NB4 (cell line): ENCODE measurements at places on chromosomes 12 and 14.

DNA sequence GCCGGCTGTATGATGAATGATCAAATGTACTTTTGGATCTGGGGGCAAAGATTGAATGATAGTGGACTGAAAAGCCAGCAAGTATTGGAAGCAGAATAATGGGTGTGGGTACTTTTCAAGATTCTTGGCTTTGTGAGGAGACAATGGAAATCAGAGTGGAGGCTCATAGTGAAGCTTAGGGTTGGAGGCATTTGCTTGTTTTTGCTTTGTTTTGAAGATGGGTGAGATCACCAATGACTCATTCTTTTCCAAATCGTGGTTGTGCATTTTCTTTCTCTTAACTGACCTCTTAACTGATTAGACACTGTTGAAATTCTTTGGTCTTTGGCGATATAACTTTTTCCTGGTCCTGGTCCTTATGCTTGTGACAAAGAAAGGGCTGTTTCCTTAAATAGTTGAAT, 54.4 kb downstream of the PELI2 start:
- DNase-seq = peak; percentile 2

DNA sequence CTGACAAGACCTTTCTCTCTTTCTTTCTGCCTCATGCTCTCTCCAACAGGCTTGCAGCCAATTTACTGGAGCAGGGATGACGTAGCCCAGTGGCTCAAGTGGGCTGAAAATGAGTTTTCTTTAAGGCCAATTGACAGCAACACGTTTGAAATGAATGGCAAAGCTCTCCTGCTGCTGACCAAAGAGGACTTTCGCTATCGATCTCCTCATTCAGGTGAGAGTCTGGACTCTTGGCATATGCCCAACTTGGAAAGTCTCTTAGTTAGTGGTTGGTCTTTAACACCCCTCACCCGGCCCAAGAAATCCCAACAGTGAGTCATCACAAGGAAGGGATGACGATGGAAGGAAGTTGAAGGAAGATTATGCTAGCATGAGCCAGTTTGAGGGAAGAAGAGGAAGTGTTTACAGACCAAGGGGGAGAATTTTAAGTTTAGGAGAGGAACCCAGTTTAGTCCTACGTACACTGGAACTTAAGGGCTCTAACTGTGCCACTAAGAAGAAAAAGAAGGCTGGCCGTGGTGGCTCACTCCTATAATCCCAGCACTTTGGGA, 189.7 kb downstream of the ETV6 start:
- DNase-seq = peak; percentile 47

DNA sequence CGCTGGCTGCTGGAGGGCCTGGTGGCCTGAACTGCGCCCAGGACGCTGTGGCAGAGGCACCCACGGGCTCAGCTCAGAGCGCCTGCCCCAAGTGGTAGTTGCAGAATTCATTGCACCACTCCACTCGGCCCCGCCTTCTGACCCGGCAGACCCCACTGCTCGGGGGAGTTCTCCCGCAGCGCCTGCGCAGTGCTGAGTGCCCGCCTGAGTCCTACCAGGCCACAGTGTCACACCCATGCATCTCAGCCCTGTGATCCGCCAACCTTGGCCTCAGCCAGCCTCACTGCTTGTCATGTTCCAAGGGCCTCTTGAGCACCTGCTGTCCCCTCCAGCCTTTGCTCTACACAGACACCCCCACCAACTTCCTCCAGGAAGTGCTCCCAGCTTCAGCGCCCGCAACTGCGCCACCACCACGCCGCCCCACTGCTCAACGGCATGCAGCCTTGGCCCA, 12.2 kb downstream of the DEGS2 start:
- peak; percentile 32 for DNase-seq

DNA sequence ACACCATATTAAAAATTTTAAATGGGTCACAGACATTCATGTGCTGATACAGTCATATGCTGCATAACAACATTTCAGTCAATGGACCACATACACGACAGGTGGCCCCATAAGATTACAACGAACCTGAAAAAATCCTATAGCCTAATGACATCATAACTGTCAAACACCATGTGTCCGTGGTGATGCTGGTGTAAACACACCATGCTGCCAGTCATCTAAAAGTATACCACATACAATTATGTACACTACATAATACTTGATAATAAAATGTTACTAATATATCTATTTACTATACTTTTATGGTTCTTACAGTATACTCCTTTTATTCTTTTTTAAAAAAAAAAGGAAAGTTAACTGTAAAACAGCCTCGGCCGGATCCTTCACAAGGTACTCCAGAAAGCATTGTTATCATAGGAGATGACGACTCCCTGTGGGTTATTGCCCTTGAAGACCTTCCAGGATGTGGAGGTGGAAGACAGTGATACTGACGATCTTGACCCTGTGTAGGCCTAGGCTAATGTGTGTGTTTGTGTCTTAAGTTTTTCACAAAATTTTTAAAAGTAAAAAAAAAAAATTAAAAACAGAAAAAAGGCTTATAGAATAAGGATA, 5.0 kb upstream of the TDG start:
- no peak for DNase-seq

- no peak for DNase-seq
Measured at GRCh38 chr14:58541633-58542022, 96.1 kb upstream of the DACT1 start.

DNA sequence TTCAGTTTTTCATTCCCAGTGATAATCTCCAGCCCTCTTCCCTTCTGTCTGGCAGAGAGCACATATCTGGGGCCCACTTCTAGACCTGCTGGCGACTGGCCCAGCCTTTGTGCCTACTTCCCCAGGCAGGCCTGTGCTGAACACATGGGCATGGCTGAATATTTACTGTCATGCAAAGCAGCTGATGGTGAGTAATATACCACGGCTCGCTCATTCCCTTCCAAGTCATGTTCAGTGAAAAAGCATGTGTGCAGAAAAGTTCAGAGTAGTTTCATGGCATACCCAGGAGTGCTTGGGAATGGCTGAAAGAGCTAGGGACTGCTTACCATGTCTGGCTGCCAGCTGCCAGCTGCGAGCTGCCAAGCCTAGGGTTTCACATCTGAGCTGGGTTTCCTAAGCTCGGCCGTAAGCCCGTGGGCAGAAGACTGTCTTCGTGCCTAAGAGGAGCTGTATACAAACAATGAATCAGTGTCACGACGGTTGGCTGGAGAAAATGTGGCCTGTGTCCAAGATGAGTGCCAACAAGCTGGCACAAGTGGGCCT, 179.9 kb upstream of the PELI2 start:
- no peak for DNase-seq

- no peak for DNase-seq
Measured at GRCh38 chr12:116346222-116346621, 68.7 kb upstream of the MED13L start.

DNA sequence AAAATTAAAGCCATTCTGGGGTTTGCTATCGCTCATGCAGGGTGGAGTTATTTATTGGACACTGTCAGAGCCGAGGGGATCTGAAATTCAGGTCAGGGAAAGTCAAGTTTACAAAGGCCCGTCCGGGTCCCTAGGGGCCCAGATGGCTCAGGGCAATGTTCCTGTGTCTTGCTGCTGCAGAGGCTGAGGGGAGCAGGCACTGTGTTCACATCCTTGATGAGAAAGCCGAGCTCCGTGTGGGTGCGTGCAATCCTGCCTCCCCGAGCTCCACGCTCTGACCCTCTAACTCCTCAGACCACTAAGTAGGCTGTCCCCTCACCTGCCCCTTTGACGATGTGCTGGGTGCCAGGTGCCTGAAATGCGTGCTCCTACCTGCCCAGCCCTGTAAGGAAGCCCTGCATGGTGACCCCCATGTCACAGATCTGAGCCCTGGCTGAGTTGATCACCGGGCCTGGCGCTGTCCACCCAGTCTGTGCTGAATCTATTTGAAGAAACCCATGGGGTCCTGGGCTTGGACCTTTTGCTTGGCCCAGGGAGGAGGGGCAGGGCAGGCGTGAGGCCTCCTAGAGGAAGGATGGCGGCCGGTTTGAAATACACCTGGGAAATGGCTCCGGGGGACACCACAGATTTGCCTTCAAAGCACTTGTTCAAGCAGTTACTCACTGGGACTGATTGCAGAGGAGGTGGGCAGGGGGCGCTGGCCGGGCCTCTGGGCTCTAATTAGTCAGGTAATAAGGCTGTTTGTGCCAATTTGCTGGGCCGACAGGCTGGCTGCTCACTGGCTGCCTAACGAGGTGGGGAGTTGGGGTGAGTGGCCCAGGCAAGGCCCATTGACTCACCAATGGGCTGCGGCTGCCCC, 204.3 kb downstream of the KIF26A start:
- DNase-seq = no peak

DNA sequence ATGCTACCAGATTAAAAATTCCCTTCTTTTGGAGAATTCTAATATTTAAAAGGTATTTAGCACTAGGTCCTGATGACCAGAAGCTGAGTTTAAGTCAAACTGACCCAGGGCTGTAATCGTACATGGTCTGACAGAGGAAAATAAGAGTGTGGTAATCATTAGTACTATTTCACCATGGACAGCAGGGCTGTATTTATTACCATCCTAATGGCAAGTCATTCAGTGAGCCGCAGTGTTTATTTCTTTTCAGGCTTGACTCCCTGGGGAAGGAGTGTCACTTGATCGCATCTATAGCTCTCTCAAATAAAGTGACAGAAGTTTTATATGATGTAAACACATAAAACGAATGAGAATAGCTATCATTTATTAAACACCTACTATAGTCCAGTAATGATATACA, 261.8 kb downstream of the BTG1 start:
- DNase-seq = no peak

DNA sequence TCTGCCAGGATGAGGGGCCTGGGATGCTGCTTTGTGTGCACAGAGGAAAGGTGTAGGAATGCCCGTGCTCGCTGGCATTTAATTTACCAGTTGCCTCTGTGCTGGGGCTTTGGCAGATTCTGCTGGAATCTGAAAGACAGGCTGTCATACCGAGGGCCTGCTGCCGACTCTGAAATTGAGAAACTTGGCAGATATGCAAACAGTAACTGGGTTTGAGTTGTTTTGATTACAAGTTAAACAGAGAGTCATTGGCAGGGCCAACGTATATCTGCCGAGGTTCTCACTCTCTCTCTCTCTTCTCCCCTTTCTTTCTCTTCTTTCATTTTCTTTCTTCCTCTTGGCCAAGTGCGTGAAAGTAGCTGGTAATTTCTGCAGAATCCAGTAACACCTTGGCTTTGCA, 618.7 kb downstream of the VRK1 start:
- DNase-seq = no peak

DNA sequence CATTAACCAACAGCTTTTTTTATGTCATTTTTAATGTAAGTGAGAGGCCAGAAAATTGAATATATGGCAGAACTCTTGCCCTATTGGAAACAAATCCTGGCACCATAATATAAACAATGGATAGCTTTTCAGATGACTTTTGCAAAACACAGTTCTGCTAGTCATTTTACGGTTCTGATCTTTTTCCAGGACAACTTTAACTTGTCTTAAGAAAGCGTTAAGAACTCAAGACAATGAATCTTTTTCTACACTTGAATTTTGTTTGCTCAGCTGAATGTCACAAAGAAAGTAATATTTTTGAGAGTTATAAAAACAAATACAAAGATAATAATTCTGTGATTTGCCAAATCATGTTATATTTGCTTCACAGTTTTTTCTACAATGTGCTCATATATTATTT, 13.2 kb downstream of the KERA start:
- DNase-seq = no peak
